Fibroblast of lung (primary cell): ENCODE measurements at places on chromosomes 2 and 18. TPM values are rescaled to one million over a fixed set of nuclear protein-coding genes. Genes with fewer than 3 reads are reported as not detected.
A peak's percentile ranks its signal among the peaks of the same experiment; 100 is the strongest.

DNA sequence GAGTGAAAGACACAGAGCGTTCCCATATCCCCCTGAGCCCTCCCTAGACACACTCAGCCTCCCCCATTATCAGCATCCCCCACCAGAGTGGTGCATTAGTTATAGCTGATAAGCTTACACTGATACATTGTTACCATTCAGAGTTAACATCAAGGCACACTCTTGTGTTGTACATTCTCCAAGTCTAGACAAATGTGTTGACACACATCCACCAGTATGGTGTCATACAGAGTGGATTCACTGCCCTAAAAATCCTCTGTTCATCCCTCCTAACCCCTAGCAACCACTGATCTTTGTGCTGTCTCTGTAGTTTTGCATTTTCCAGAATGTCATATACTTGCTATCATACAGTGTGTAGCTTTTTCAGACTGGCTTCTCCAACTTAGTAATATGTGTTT is 78.0 kb upstream of the RPL31 start:
- no peak for DNase-seq

DNA sequence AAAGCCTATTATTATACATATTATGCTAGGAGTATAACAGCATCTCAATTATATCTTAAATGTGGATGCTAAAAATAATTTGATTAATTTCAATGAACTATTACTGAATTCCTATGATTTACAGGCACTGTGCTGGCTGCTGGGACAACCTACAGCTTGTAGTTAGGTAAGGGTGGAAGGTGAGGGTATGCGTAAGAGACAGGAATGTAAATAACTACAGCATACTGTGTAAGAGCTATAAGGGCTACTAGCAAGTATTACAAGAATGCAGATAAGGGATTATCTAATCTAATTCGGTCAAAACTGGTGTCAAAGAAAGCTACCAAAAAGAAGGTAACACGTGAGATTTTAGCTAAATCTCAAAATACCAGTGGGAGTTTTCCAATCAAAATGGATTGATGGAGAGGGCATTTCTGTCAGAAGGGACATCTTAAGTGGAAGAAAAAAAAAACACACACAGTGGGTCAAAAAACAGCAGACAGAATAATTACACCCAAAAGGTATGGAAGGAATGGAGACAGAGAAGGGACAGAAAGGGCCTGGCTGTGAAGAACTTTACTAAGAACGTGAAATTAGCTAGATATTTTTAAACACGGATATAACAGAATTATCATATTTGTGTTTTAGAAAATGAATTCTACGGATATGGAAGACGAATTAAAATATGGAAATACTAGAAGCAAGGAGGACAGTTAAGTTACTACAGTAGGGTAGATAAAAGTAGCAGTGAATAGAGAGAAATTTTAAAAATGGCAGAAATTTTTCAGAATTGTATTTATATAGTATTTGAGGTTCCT is 47.1 kb downstream of the STRN start:
- DNase-seq = peak; percentile 27

DNA sequence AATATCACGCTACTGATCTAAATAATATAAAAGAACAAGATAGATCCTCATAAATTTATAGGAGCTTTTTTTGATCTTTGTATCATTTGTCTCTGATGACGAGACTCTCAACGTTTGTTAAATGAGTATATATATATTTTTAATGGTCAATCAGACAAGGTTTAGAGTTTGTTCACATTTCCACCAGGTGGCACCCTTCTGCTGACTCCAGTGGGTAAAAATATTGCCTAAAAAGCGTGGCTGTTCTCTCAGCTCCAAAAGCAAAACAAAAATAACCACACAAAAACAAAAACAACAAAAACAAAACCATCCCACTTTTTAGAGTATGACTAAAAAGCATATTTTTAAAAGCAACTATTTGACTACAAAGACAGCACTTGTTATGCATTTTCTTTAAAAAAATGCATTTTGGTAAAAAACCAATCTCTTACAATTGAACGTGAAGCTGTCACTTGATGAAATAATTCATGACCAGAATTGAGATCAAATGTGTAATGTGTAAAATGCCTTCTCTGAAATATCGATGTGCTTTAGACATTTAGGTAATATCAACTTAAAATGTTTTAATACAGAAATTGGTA is 723.2 kb downstream of the DPP10 start:
- DNase-seq = peak; percentile 41

- peak; percentile 75 for DNase-seq
Measured at GRCh38 chr2:158665536-158666302, 129.4 kb upstream of the DAPL1 start.

Gene SAG
- not detected in 2 replicates for total RNA-seq
